ENCODE measurements at places on chromosomes 11 and 22.

DNA sequence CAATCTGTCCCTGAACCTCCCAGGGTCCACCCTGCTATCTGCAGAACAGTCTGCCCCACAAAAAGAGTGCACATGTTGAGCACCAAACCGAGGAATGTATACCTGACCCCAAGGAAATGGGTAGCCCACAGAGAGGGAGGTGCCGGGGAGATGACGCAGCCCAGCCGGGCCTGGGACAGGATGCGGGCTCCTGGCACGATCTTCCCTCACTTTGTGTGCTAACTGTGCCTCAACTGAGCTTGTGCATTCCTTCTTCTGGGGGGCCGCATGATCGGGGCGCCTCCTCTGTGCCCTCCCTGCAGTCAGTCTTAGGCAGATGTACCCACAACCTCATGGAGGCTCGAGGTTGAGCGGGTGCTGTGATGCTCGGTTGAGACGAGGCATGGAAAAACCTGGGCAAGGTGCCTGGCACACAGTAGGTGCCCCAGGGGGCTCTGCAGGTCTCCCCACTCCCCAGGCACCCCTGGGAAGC is 2.4 kb downstream of the GAS2L1 start:
- DNase-seq = no peak

DNA sequence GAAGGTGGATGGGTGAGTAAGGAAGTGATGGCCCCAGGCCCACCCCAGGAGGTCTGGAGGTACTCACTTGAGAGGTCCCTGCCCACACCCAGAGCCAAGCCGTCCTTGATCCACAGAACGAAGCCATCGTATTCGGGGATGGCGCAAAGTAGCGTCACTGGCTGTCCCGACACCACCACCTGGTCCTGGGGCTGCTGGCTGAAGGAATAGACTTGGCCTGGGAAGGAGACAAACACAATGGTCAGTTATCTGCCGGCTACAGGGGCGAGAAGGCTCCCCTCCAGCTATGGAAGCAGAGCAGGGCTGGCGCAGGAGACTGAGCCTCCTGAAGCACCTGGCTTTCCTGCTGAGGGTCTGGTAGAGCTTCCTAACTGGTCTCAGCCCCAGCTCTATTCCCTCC is 171.0 kb downstream of the ST3GAL4 start:
- no peak for DNase-seq

DNA sequence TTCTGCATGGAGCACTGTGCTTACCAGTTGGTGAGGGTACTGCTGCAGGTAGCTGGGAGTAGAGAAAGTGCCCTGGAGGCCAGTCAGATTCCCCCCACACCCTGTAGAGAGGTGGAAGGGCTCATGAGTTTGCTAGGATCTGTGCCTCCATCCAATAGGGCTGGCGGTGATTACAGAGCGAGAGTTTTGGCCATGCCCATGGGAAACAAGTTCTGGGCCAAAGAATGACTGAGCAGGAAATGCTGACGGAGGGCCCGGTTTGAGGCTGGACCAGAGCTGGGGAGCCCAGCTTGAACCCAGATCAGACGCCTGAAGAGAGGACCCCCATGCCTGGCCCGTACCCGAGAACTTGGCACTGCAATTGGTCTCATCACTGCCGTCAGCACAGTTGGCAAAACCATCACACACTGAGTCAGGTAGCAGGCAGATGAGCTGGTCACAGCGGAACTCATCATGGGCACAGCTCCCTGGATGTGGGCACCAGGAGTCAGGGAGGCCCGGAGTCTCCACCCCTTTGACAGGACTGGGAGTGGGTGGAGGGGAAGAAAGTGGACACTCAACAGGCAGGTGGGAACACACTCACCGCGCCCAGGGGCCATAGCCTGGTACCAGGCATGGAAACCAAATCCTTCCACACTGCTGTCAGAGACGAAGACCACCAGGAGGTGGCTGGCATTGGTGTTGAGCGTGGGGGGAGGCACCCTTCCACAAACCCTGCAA is 2.1 kb downstream of the MFRP start:
- no peak for DNase-seq

- no peak for DNase-seq
These were observed 41.1 kb upstream of the NARS2 start for GRCh38 chr11:78615724-78616123.

- no peak for DNase-seq
These were observed 32.4 kb downstream of the SLN start for GRCh38 chr11:107679255-107680024.

DNA sequence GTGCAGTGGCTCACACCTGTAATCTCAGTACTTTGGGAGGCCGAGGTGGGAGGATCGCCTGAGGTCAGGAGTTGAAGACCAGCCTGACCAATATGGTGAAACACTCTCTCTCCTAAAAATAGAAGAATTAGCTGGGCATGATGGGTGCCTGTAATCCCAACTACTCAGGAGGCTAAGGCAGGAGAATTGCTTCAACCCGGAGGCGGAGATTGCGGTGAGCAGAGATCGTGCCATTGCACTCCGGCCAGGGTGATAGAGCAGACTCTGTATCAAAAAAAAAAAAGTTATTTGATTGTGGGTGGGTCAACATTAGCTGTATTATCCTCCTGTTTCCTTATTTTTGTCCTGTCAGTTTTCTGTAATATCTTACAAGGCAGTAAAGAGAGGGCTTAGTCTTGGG is 11.9 kb upstream of the RFPL1 start:
- DNase-seq = no peak

DNA sequence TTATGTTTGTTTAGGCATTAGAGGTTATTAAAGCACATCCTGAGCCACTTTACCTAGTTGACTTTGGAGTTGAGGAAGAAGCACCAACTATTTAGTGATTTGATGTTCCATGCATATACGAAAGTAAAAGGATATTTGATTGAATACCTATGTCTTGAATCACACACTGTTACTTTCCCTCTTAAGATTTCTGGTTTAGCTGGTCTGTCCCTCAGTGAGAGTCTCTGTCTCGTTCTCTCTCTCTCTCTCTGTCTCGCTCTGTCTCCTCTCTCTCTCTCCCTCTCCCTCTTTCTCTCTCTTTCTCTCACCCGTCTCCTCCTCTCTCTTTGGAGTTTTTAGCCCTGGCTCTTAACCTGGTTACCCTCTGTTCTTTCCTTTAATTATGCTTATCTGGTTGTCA is 11.0 kb downstream of the CTNND1 start:
- no peak for DNase-seq

- no peak for DNase-seq
These were observed 56.7 kb upstream of the CHST1 start for GRCh38 chr11:45722144-45722543.

DNA sequence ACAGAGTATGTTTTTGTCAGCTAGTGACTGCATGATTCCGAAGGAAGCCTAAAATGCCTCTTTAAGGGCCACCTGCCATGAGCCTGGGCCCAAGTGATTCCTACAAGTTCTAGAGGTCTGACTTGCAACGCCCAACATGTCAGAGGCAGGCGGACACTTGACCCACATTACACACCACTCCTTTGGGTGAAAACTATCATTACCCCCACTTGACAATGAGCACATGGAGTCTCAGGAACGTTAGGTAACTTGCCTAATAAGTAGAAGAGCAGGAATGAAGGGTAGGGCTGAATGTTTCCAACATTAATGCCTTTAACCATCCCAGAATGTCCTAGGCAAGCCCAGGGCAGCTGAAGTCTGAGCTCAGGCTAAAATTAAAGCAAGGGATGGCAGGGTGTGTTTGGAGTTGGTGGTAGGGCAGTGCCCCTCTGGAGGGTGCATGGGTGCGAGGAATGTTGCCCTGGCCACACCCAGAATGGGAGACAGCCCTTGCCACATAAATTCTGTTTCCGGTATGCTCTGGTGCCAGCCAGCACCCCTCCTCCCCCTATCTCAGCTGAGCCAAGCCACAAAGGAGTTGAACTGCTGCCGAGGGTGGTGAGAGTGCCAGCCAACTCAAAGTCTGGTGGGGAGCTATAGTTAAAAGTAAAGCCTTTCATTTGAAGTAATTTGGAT is 2.5 kb downstream of the PLAAT2 start:
- no peak for DNase-seq

GRCh38 chr11:118374729-118375128 is 15.3 kb downstream of the UBE4A start:
- DNase-seq = no peak

- DNase-seq = no peak
These were observed 4.7 kb downstream of the B3GNT6 start for GRCh38 chr11:77038825-77039326.

DNA sequence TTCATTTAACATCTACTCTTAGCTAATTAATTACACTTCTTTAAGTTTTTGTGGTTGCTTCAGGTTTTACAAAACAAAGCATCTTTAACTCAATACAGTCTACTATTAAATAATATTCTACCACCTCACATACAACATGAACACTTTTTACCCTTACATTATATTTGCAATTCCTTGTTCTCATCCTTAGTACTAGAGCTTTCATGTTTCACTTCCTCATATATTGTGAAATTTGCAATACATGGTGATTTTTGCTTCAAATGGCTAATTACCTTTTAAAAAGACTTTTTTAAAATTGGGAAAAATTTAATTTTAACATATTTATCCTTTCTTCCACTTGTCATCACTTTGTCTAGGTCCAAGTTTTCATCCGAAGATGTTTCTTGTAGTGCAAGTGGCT is 37.5 kb downstream of the RSF1 start:
- DNase-seq = no peak

GRCh38 chr22:29089507-29089906 is 16.7 kb downstream of the KREMEN1 start:
- no peak for DNase-seq

All from stimulated activated CD4-positive, alpha-beta T cell treated with anti-CD3 and anti-CD28 coated beads, Interleukin-2, amount 100 ng/mL, for 48 hours (primary cell).